ENCODE measurements at places on chromosomes 2 and 18.

- no peak for DNase-seq
Measured at GRCh38 chr2:3611589-3611988, 16.7 kb downstream of the COLEC11 start.

GRCh38 chr2:42236911-42237310, 67.8 kb downstream of the EML4 start:
- DNase-seq: no peak

DNA sequence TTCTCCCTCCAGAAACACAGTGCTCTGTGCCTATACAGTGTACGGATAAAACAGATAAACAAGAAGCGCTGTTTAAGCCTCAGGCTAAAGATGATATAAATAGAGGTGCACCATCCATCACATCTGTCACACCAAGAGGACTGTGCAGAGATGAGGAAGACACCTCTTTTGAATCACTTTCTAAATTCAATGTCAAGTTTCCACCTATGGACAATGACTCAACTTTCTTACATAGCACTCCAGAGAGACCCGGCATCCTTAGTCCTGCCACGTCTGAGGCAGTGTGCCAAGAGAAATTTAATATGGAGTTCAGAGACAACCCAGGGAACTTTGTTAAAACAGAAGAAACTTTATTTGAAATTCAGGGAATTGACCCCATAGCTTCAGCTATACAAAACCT, 70.7 kb downstream of the TANK start:
- no peak for DNase-seq

GRCh38 chr2:128217671-128218070, 101.0 kb downstream of the HS6ST1 start:
- no peak for DNase-seq

DNA sequence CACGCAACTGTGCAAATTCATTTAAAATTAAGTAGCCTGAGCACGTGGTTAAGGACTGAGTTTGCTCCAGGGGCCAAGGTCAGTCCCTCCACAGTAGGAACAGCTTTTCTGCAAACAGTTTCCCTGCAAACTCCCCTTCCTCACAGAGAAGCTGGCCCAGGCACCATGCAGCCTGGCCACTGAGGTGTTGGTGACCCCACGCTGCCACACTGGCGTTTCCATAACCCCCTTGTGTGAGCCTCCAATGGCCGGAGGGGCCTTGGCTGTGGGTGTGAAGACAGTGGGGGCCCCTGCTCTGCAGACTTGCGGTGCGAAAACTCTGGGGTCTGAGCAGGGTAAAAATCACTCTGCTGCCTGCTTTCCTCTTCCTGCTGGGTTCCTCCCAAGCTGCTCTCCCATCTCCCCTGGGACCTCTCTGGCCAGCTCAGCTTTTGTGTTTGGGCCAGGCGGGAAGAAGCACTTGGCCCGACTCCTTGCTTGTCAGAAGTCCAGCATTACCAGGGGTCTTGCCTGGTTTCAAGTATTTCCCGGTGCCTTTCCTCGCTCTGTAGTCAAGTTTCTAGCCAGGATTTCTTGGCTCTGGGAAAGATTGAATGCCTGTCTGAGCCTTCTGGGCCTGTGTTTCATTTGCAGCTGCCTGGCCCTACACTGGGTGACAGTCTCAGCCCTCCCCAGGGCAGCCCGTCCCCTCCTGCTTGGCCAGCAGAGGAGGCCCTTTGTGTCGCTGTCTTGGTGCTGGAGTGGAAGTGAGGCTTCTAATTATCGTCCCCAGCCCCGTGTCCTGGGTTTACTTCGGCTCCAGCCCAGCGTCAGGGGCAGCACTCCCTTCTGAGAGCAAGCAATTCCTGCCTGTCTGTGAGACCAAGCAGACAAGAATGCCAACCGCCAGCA, 131.4 kb upstream of the SLC1A4 start:
- peak; percentile 78 for DNase-seq

- DNase-seq: peak; percentile 41
Measured at GRCh38 chr18:3973191-3973850, 481.8 kb downstream of the DLGAP1 start.

Measured in muscle of leg (tissue), 16 donors.